BJ (cell line): ENCODE measurements at places on chromosomes 5 and 9.
A peak's percentile ranks its signal among the peaks of the same experiment; 100 is the strongest.

- no peak for DNase-seq
These were observed 27.7 kb upstream of the SLC25A51 start for GRCh38 chr9:37931592-37931991.

- no peak for DNase-seq
These were observed 837.7 kb upstream of the ZNF608 start for GRCh38 chr5:125584140-125584520.

DNA sequence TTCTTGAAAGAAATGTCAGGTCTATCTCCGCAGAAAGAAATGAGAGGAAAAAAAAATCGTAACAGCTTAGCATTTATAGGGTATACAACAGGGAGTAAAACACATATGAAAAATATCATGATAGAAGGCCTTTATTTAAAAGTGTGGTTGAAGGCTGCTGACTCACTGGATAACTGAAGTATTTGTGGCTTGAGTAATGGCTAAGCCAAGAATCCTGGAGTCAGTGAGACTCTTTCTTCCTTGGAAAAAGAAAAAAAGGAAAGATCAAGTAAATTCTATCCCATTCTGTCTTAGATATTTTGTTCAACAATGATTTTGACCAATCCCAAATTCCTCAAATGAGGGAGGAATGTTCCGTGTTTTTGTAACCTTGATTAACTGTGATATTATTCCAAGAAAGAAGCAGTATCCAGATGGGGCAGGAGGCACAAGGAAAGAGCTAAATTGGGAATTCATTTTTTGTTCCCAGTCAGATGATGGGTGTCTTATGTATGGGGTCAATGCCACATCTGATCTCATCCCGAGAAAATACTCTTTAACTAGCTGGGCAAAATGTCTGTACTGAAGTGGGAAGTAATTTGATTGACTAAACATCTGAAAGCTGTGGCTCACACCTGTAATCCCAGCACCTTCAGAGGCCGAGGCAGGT lies 64.3 kb upstream of the MYO10 start:
- DNase-seq: peak; percentile 97

DNA sequence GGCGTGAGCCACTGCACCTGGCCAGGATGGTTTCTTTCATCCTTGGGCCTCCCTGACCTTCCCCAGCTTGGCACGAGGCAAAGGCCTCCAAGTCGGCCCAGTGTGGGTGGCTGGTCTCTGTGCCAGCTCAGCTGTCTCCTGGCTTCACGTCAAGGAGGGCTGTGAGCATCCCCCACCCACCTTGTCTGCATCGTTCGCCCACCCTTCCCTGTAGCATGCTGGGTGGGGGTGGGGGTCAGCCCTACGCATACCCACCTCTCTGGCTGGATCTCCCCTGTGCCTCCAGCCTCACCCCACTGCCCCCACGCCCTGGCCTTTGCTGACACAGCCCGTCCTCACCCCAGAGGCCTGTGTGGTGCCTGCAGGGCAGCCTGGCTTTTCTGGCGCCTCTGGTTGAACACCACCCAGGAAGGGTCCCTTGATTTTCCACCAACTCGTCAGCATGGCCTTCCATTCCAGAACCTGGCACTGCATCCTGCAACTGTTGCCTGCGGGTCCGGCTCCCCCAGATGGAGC lies 8.8 kb upstream of the WDR5 start:
- no peak for DNase-seq

- no peak for DNase-seq
These were observed 22.9 kb upstream of the SYK start for GRCh38 chr9:90778746-90779145.

GRCh38 chr5:136200130-136200529 lies 7.2 kb upstream of the SMIM32 start:
- no peak for DNase-seq

DNA sequence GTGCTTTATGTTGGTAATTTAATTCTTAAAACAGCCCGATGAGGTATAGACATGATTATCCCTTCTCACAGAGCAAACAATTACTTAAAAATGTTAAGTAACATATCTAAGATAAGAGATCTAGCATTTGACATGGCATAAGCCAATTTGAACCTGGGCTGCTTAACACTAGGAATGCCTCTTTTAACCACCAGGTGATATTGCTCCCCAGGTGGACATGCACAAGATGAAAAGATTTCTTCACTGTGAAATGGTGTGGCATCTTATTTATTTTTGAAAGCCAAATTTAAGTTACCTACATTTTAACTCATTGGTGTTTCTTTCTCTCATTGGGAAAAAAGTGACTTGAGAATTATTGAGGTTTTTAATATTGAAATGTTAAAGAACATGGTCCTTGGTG lies 15.8 kb upstream of the LRRC70 start:
- no peak for DNase-seq

DNA sequence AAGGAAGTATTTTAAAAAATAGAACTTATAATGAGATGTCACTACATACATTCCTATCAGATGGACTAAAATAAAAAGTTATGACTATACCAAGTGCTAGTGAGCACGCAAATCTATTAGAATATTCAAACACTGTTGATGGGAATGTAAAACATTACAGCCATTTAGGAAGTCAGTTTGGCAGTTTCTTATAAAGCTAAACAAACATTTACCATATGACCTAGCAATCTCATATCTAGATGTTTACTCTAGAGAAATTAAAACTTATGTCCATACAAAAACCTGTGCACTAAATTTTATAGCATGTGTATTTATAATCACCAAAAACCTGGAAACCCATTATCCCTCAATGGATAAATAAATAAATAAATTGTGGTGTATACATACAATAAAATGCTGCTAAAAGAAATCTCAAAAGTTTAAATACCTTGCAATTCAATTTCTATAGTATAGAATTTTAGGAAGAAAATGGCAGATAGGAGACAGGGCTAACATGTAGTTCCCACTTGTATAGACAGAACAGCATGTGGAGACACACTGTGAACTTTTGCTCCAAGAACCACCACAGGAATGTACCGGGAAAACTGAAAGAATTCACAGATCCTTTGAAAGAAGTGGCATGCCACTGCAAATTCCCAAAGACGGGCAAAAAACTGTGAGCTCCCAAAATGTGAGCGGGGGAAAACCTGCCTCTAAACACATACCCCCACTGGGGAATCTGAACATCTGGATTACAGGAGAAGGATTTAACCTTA lies 174.6 kb upstream of the SPEF2 start:
- DNase-seq: no peak

DNA sequence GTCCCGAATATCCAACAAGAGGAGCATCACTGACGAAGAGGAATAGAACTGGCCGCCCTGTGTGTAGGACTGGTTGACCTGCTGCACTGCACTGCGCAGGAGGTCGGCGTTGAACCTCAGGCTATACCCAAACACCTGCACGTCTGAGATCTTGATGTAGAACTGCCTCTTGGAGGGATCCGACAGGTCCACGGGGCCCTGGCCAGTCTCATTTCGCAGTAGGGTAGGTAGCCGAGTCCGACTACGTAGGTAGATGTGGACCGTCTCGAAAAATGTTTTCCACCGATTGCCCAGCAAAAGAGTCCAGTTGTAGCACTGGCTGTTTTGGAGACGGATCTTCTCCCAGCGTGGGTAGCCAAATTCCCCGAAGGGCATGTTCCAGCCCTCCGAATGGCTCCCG lies 202.0 kb downstream of the BRINP1 start:
- no peak for DNase-seq

DNA sequence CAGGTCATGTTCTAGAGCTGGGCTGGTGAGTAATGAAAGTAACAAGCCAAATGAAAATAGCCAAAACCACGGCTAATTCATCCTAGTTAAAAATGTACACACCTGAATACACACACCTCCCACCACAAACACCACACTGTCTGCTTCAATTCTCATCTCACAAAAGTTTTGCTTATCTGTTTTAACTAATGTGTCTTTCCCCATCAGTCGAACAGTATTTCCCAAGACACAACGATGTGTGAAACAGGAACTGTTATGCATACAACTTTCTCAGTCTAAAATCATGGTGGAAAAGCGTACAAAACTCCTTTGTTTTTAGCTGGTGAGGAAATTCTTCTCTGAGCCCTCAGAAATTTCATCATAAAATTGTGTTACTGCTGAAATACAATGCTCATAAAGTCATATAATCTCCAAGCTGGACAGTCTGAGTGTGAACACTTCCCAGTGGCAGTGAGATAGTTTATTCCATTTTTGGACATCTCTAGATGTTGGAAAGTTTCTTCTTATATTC lies 242.4 kb downstream of the EFNA5 start:
- DNase-seq: no peak

GRCh38 chr9:1303932-1304331 lies 253.8 kb downstream of the DMRT2 start:
- DNase-seq: no peak

DNA sequence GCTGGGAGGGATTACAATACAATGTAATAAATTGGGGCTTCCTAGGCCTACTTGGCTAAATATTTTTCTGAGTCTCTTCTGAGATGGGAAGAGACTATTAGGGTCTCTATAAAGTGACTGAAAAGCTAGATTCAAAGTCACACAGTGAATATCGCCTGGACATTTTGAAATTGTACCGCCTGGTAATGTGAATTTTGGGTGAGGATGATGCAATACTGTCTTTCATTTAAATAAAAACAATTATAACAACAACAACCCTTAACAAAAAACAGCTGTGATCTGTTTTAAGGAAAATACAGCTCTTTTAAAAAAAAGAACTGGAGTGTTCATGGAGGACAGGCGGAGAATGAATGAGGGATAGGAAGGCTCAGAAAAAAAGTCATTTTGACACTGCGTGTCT lies 615.0 kb downstream of the RAB3C start:
- DNase-seq: no peak

GRCh38 chr9:105437704-105438103 lies 10.1 kb upstream of the FSD1L start:
- no peak for DNase-seq

DNA sequence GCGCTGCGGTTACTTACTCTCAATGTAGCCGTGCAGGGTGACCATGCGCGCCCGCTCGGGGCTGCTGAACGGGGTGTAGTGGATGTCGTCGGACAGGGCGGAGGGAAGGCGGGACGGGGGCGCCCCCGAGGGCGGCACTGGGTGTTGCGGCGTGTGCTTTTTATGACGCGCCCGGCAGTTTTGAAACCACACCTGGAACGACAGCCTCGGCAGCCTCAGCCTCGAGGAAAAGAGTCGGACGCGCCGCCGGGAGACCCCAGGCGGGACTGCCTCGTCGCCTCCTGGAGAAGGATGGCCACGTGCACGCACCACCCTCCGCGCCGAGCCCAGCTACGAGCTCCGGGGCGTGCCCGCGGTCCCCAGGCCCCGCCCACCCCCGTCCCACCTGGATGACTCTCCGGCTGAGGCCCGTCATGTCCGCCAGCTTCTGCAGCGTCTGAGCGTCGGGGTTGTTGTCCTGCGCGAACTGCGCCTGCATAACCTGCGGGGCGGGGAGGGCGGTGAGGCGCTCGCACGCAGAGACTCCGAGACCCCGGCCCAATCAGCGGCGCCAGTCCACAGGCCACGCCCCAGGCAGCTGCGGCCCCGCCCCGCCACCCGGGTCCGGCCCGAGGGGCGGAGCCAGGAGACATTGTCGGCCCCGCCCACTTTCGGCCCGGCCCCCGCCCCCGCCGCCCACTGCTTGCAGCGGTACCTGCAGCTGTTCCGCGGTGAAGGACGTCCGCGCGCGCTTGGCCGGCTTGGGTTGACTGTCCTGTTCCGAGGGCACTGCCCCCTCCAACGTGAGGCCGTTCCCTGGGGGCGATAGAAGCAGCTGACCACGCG lies 15.0 kb downstream of the LHX6 start:
- DNase-seq: no peak

GRCh38 chr5:59584858-59585846 lies 308.4 kb downstream of the PDE4D start:
- no peak for DNase-seq

DNA sequence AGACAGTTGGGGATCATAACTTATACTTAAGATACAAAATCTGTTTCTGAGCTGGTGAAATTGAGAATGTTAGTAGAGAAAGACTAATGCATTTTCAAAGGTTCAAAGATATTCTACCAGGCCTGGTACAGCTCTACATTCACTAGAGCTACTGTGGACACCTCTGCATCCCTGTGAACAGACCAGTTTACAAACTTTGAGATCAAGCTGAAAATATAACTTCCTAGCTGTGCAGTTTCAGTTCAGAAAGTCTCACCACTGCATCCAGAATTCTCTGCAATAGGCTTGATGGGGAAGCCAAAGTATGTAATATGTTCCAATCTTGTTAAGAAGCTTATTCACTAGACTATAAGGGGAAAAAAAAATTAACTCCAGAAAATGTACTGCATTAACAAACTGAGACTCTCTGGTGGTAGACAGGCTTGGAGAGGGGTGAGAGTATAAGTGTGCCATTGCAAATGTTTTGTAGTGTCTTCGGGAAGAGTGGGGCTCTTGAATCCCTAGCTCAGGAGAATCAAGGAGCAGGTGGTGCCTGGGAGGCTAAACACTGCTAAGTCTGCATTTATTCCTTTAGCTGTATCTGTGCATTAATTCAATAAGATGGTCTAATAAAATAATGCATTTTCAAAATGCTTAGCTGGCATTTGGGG lies 671.9 kb downstream of the NR2F1-AS1 start:
- DNase-seq: no peak

- DNase-seq: no peak
These were observed 90.4 kb upstream of the SEMA6A start for GRCh38 chr5:116664988-116665387.

- no peak for DNase-seq
These were observed at the start of gene SMC5 for GRCh38 chr9:70258692-70259511. SMC5 (plus strand) TSS chr9:70258978; CDS start chr9:70259079, 101 bp downstream.

DNA sequence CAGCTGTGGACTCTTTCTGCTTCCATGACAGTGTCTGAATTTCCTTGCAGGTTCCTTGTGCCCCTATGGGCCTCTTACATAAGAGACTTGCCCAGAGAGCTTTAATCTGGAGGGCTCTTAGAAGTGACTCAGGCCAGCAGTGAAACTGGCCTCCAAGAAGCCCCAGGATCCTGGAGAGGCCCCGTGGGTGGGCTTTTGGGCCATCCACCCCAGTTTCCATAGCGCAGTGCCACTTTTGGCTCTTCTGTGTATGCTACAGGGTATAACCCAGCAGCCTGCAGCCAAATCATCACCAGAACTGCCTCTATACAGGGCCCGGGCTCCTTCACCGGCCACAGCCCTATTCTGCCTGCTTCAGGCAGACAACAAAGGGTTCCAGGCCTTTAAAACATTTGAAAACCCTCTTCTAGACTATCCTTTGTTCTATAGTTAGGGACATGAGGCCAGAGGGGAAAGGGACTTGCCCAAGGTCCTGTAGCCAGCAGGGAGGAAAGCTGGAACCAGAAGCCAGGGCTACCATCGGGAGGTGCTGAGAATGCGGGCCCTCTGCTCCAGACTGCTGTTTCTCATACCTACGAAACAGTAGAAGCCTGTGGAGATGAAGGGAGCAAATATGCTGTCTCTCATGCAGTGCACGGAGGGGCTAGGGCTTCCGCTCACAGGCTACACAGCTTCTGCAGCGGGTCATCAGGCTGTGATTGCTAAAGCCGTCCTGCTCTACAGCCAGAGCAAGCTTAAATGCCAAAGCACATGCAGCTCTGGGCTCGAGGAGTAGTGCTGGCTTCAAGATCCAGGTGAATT lies 18.0 kb downstream of the SH3PXD2B start:
- DNase-seq: no peak

GRCh38 chr5:74851684-74852353 lies 14.4 kb downstream of the FAM169A start:
- peak; percentile 18 for DNase-seq

GRCh38 chr9:131529597-131530545 lies 1.2 kb downstream of the UCK1 start:
- no peak for DNase-seq

- no peak for DNase-seq
These were observed 67.0 kb upstream of the RNU6ATAC start for GRCh38 chr9:134231330-134231745.

GRCh38 chr5:170603578-170604565 lies 100.1 kb downstream of the KCNIP1 start:
- DNase-seq: no peak

- DNase-seq: no peak
These were observed 91.6 kb downstream of the CFAP90 start for GRCh38 chr5:7759257-7759871.
